ENCODE measurements at places on chromosomes 6 and 20.

GRCh38 chr6:44162876-44163625 lies 4.4 kb downstream of the CAPN11 start:
- no peak for DNase-seq

GRCh38 chr20:33676121-33676520 lies 1.9 kb upstream of the NECAB3 start:
- no peak for DNase-seq

GRCh38 chr6:149266659-149267058 lies 50.9 kb upstream of the TAB2 start:
- DNase-seq, result no peak

- DNase-seq, result no peak
Observed at GRCh38 chr6:87848616-87849015, 146.6 kb upstream of the AKIRIN2 start.

- no peak for DNase-seq
Observed at GRCh38 chr20:31602431-31602778, 2.7 kb upstream of the ID1 start.

- no peak for DNase-seq
Observed at GRCh38 chr6:79246891-79247290, 12.4 kb upstream of the HMGN3 start.

GRCh38 chr6:46651006-46651405 lies 1.6 kb downstream of the CYP39A1 start:
- no peak for DNase-seq
